ENCODE measurements at places on chromosomes 3 and 15.

DNA sequence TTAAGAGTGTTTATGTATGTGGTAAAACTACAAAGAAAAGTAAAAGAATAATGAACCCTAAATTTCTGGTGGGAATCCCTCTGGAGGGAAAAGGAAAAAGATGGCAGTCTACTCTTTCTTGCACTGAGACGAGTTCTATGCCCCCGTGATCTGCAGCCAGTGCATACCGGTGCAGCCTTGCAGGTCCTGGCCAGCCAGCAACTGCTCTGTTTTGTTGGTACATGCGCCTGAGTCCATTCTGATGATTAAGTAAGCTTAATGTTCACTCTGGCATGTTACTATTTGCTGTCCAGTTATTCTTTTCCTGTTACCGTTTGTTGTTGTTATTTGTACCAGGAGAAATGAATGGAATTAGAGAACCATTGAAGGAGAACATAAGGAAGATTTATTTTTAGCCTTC lies 95.1 kb upstream of the TMC3 start:
- no peak for DNase-seq

DNA sequence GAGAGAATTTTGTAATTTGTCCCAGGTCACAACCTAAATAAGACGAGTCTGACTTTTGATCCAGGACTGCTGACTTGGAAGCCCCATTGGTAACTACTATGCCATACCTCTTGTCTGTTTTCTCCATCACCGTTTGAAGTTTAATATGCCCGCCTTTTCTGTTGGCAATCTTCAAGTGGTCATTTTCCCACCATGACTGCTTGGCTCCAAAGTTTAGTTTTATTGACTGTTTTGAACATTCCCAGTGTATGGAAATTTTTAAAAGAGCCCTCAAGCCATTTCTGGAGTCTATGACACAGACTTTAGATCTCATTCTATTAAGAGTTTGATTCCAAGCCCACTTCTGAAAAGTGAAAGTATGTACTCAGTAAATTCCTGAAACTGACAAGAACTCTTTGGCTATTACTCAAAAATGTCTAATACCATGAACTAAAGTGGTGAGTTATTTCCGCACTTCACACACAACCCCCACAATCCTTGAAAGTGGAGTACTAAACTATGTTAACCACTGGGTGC lies 136.7 kb upstream of the ADAMTS9 start:
- DNase-seq: no peak

DNA sequence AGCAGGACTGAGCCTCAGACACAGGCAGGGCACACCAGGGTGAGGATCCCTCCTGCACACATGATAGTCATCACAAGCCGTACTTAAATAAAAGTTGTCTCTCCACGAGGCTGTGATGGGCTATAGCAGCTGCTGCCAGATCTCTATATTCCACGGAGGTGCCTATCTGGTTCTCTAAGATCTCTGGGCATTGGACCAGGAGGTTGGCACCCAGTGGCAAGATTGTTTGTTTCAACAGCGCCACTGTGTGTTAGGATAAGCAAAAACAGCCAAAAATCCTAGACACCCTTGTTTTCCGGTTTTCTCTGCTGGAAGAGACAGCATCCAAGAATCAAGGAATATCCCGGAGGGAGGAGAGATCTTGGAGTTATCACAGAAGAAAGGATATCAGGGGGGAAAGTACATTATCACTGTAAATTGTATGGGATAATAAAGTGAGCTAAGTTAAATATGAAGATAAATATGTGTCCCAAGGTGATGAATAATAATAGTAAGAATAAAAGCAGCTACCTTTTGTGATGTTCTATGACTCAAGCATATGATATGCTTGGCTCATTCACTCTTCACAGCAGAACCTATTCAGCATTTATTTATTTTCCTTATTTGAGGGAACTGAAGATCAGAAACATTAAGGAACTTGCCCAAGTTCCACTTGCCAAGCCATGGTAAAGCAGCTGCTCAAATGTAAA lies 90.6 kb upstream of the AKAP13 start:
- no peak for DNase-seq

- DNase-seq: no peak
These were observed 52.7 kb downstream of the RPN1 start for GRCh38 chr3:128597900-128598299.

DNA sequence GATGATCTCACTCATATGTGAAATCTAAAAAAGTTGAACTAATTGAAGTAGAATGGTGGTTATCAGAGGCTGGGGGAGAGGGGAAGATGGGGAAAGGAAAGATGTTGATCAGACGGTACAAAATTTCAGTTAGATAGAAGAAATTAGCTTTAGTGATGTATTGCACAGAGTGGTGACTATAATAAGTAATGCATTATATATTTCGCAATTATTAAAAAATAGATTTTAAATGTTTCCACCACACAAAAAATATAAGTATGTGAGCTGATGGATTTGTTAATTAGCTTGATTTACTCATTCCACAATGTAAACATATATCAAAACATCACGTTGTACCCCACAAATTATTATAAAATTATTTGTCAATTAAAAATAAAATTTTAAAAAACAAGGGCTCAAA lies 8.1 kb downstream of the SUMF1 start:
- DNase-seq: no peak

DNA sequence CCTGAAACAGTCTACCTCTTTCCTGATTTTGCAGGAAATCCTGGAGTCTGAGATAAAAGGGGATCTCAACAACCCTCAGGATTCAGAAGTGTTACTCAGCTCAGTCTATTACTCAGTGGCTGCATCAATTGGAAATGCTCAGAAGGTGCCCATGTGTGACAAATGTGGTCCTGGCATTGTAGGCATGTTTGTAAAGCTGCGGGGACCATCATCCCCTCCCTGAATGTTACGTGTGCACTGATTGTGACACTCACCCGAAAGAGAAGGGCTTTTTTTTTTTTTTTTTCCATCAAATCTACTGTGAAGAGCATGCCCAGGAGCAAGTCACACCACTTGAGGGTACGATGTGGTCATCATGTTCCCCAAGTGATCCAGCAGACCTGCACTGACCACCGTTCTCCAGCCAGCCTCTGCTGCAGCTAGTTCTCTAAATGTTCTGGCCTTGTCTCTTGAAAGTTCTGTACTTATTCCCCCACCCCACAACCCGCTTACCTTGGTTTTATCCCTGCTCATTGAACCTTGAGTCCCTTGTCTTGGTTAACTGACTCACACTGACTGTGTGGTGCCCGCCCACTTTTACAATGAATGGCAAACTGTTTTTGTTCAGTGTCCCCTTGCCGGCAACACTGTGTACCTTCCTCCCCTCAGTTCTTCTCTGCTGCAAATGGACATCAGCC lies 19.8 kb downstream of the ST3GAL6 start:
- DNase-seq: no peak

- DNase-seq: no peak
These were observed 30.2 kb upstream of the LAMP3 start for GRCh38 chr3:183192650-183193300.

GRCh38 chr3:138740072-138740471 lies 94.7 kb downstream of the PIK3CB start:
- no peak for DNase-seq

DNA sequence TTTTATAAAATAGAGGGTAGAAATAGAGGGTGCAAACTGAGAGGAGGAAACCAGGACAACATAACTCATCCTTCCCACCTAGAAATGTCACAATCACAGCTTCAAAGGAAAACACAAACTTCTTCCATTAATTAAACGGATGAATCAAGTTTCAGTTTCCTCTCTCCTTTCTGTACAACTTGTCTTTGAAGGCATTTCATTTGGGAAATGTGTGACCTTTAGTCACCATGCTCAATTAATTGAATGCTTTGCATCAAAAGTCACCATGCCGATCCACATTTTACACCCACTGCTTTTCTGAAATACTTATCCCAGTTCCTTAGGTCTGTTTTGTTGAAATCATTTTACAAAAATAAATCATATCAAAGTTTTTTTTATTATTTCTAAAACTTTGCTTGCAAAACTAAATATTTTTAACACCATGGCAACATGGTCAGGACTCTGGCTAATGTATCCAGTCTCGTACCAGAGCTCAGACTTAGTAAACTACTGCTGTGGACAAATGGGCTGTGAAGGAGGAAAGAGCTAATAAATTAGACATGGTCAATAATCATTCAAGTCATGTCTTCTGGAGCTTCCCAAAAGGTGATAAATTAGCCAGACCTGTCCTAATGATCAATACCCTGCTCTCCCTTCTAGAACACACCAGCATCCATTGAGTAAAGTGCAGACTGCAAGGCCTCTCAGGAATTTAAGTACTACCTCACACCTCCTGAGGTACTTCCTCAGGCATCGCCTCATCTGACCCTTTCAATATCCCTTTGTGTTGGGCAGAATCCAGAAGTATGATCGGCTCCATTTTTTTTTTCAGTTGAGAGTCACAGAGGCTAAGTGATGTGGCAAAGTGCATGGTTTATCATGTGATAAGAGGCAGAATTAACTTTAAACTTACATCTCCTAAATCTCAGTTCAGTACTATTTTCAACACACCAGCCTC lies 161.3 kb downstream of the GREM1 start:
- no peak for DNase-seq

DNA sequence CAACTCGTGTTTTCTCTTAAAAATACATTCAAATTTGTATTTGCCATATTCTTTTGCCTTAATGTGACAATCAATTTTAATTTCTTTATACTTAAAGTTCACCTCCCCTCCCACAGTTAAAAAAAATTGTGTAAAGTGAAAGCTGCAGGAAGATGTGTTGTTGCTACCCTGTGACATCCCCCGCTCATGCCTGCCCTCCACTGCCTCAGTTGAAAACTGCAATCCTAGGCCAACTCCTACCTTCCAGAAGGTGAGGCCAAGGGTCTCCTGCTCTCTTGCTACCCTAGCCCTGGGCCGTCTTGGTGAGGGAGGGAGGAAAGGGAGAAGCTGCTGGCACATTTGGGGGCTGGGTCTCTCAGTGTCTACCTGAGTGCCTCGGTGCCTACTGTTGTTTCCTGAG lies 57.0 kb upstream of the CMTM7 start:
- peak; percentile 17 for DNase-seq

DNA sequence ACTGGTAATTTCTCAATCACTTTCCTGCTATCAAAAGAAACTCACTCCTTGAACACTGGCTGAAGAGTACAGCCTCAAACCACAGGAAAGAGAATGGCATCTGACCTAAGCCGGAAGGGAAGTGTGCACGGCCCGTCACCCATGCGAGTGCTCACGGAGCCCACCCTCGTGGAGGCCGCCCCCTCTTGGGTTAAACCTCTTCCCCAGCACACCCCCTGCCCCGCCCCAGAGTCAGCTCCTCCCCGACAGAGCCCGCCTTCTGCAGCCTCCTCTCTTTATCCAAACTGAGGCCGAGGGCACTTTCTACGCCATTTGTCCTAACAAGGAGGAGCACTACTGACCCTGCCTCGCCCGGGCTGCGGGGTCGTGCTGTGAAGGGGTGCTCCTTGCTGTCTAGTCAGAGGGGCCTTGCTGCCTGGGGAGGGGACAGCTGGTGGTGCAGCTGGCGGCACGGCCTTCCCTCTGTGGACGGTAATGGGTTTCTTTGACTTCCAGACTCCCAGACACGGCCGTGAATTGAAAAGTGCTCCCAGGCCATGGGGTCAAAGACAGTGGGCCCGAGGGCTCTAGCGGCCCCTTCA lies 137.7 kb downstream of the NSMCE3 start:
- no peak for DNase-seq

GRCh38 chr15:94237903-94238302 lies 6.5 kb downstream of the MCTP2 start:
- DNase-seq: no peak

GRCh38 chr3:26353097-26353496 lies 269.5 kb upstream of the LRRC3B start:
- no peak for DNase-seq

DNA sequence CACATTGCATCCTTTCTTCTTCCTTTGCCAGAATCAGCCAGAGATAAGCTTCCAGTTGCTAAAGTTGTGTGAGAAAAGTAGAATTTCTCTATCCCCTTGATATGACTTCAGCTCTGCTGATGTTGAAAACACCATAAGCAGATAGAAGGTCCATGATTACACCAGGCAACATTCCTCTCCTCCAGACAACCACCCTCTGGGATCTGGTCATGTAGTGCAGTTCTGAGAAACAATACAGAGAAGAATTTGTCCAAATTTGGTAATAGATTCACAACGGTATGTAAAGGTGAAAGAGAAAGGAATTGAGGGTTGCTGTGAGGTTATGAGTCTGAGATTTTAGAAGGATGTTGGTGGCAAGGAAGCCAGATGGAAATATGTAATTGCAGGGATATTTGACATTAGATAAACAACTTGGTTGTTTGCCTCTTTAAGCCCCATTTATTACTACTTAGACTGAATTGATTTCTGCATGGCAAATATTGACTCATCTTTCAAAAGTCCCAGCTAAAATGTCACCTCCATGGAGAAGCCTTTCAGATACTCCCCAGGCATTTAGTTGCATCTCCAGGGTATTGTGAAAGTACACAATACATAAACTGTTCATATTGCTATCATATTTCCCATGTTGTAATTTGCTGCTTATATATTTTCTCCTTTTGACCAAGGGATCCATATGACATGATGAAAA lies 134.9 kb downstream of the GAP43 start:
- DNase-seq: no peak

DNA sequence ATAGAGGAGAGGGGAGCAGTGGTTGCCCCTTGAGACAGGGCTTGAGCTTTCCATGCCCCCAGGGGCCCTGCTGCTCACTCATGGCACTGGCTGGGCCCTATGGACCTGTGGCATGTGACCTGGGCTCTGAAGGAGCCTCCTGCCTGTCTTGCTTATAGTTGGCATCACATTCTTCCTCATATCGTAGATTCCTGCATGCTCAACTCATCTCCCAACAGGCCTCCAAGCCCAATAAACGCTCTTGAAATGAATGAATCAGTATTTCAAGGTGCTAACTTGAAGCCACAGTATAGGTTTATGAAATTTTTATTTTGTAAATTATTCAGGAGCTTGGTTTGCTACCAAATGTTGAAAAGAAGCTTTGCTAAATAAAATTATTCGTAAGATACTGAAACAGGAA lies 93.3 kb upstream of the SLC7A14 start:
- DNase-seq: no peak

GRCh38 chr15:101088271-101088670 lies 163.6 kb downstream of the CHSY1 start:
- no peak for DNase-seq

GRCh38 chr3:142894493-142894892 lies 5.6 kb upstream of the PCOLCE2 start:
- no peak for DNase-seq

DNA sequence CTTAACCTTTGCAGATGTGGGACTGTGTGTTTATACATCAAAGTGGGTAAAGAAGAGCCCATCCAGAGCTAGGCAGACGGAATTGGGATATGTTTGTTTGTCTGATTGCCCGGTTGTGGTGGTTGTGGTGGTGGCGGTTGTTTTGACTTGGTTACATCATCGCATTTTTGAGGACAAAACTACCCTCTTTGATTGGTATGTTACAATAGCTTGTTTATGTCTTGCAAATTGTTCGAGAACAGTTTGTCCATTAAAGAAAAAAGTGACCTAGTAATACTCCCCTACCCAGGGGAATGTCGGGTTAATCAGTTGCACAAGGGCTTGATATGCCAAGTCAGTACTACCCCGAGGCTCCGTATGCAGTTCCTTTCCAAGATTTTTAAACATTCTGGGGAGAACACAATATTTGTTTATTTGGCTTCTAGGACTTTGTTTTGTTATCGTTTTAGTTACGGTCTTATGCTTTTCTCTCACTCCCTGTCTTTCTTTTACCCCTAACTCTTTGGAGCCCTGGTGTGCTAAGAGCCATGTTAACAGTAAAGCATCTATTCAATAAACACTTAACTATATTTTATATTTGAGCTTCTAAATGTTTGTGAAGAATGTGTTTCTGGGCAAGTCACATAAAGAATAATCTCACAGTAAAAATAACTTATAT lies 315.4 kb downstream of the LPP start:
- no peak for DNase-seq

- DNase-seq: no peak
These were observed 21.5 kb upstream of the CHD2 start for GRCh38 chr15:92878593-92879053.
